ENCODE measurements at places on chromosomes 1 and 21.

GRCh38 chr1:240217403-240217802 lies 125.7 kb downstream of the FMN2 start:
- DNase-seq: no peak

- no peak for DNase-seq
Observed at GRCh38 chr1:105138458-105138893, 1388.8 kb downstream of the AMY1C start.

- DNase-seq: no peak
Observed at GRCh38 chr1:159469921-159470533, 30.5 kb downstream of the OR10J1 start.

DNA sequence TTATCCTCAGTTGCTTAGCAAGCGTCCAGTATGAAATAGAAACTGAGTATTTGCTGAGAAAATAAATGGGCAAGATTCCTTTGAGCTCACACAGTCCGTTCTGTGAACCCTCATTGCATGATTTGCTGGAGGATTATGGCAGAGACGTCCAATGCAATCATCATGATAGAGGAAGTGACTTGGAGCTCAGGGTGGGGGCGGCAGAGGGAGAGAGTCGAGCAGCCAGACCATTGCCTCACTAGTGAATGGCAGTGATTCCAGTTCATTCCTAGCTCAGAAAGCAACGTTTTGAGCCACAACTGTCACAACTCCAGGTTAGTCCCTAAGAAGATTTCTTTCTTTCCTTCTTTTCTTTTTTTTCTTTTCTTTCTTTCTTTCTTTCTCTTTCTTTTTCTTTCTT lies 27.5 kb upstream of the COL9A2 start:
- DNase-seq: no peak

- DNase-seq: no peak
Observed at GRCh38 chr1:151273924-151274466, 8.1 kb upstream of the ZNF687 start.

DNA sequence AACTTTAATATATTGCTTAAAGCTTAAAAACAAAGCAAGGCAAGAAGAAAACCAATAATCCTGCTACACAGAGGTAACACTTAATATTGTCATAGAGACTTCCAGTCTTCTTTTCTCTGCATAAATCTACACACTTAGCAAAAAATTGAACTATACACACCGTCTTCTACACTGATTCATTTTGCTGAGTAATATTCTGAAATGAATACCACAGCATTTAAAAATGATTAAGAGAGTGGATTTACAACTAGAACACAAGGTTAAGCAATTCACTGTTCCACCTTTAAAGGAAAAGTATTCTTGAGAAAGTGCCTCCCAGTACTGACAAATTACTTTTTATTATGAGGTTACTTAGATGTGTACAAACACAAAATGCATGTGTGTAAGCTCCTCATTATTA lies 22.2 kb upstream of the ITPKB start:
- no peak for DNase-seq

DNA sequence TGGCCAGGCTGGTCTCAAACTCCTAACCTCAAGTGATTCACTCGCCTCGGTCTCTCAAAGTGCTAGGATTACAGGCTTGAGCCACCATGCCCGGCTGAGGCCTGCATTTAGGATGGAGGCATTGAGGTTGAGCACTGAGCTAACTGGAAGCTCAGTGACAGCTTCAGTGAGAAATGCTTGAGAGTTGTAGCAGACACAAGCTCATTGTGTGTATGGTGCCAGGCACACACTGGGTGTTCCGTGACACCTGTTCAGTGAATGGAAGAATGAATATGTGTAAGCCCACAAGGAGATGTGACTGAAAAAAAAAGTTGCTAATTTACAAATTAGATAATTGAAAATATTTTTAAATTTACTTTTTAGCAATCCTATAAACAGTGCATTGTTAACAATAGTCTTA lies 21.8 kb downstream of the LURAP1 start:
- no peak for DNase-seq

Measured in activated CD8-positive, alpha-beta memory T cell treated with anti-CD3 and anti-CD28 coated beads for 1 hour (primary cell).